Cardiac fibroblast (primary cell): ENCODE measurements at places on chromosomes 11 and 22.

GRCh38 chr11:121248496-121248895 is 44.1 kb upstream of the SC5D start:
- peak; percentile 13 for DNase-seq

DNA sequence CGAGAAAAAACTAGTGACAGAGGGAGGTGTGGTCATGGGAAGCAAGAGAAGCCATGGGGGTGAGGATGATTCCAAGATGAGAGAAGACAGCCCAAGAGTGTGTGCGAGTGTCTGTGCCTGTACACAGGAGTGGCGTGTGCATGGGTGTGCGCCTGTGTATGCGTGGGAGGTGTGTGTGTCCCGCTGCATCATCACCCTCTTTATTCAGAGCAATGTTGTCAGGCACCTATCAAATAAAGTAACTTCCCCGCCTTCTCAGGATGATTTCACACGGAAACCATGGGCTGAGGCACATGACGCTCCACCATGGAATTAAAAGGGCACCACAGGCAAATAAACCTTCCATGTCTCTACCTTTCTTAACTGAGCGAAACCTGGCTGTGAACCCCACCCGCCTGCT is 24.6 kb downstream of the MS4A10 start:
- no peak for DNase-seq

GRCh38 chr11:43736502-43737200 is 56.1 kb downstream of the HSD17B12 start:
- DNase-seq, result peak; percentile 80

DNA sequence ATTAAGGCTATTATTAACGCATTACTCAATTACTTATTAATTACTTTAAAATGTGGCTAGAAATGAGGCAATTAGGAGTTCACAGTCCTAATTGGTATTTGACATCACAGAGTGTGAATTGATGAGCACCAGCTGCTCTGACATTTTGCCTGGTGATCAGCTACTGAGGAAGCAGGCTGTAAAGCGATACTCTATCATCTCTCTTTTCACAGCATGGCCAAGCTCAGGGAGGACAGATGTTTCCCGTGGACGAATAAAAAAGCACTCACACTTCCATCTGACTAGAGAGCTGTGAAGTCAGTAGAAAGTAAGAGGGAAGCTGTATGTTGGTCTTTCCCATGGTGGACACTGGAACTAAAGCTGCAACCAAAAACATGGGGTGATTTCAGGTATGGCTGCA is 29.1 kb upstream of the SYT9 start:
- no peak for DNase-seq

DNA sequence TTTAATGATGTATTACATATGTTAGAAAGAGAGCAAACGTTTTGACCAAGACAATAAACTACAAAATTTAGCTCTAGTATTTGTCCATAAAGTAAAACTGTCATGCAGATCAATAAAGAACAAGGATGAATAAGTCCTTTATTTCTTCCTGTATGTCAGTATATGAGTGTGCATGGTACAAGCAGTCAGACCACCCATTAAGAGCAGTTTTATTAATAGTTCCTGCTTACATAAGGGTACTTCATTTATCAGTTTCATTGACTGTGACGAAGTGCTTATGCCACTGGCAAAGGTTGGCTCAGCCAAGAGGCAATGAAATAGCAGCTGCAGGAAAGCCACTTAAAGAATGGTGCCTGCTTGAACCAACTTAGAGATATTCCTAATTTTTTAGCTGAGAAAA is 913.0 kb upstream of the CNTN5 start:
- DNase-seq, result no peak

DNA sequence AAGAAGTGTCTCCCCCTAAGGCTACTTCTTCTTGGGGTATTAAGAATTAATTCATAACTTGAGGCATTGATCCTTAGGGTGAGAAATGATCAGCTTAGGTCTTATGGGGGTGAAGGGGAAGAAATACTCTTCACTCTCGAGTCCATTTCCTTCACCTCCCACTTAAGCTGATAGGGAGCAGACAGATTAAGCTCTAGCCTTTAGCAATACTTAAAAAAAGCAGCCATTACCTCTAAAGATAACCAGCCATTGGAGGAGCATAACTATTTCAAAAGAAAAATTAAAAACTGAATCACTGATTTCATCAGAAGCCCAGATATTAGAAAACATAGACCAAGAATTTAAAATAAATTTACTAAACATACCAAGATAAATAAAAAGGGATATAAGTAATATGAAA is 60.5 kb downstream of the ENTHD1 start:
- no peak for DNase-seq

DNA sequence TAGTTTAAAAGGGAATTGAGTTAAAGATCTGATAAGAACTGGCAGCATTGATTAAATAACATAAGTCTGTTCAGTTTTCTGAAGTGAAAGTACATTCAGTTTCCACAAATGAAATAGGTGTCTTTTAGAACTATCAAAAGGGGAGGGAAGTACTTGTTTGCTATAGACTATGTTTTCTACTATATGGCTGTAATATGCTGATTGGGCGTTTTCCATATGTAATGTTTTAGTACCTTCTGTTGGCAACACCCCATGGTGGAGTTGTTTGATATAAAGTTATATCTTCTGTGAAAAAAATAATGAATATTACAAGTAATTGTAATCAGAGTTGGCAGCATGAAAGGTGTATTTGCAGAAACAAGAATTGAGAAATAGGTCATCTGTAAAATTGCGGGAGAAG is 237.6 kb downstream of the JRKL start:
- no peak for DNase-seq

GRCh38 chr11:61488651-61489291 is 19.8 kb upstream of the LRRC10B start:
- DNase-seq, result peak; percentile 35

DNA sequence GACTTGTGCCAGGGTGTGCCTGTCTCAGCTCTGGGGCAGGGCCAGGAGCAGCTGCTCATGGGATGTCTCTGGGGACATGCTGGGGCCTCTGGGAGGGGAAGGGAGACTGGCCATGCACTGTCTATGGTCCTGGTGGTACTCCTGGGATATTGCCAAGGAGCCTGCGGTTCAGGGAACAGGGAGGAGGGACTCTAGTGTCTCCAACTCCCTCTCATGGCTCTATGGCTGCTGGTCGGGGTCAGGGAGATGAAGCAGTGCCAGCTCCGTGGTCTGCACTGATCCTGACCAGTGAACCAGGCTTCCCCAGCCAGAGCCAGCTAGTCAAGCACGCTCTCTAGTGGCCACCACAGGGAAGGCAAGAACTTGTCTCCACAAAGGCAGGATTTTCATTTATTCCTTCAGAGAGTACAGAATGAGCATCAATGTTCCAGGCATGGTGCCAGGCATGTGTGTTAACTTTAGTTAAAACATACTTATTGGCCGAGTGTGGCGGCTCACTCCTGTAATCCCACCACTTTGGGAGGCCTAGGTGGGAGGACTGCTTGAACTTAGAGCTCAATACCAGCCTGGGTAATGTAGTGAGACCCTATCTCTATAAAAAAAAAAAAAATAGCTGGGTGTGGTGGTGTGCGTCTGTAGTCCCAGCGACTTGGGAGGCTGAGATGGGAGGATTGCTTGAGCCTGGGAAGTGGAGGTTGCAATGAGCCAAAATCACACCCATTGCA is 2.5 kb upstream of the BEST1 start:
- peak; percentile 94 for DNase-seq

DNA sequence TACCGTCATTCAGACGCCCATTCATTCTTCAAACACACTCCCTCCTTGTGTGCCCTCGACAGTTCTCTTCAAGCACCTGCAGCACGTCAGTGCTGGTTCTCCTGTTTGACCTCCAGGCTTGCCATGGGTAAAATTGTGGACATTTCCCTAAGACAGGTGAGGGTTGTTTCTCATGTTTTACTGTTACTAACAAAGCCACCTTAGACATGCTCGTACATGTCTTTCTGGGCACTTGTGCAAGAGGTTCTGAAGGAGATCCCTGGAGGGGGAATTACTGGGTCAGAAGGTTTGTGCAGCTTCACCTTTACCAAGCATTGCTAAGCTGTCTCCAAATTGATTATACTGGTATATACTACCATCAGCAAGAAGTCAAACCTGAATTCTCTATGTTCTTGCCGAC is 189.7 kb upstream of the TMEM45B start:
- no peak for DNase-seq

GRCh38 chr11:7583248-7583647 is 69.4 kb downstream of the PPFIBP2 start:
- no peak for DNase-seq

DNA sequence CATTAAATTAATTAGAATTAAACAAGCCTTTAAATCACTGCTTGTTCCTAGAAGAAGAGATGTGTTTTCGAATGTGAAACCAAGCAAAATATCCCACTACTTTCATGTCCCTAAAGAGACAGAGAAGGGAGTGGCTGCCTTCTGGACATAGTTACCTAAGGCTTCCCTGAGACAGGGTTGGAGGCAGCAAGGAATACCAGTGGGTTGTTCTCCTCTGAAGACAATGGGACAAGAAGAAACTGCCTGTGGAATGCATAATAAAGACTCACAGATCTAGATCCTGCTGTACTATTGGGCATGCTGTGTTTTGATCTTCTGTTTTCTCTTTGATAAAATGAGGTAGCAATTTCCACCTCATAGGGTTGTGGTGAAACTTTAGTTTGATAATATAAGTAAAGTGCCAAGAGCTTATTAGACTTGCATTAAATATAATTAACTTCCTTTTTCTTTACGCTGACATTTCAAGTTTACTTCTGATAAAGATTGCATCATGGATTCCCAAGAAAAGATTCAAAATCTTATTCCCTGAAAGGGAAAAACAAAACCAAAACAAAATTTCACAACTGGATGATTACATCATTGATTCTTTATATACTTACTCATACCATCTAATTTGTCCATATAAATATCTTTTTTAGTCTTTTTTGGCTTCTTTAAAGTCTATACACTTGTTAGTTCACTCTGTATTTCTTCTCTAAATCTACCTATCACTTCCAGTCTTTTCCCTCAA is 621.3 kb downstream of the ETS1 start:
- peak; percentile 72 for DNase-seq

DNA sequence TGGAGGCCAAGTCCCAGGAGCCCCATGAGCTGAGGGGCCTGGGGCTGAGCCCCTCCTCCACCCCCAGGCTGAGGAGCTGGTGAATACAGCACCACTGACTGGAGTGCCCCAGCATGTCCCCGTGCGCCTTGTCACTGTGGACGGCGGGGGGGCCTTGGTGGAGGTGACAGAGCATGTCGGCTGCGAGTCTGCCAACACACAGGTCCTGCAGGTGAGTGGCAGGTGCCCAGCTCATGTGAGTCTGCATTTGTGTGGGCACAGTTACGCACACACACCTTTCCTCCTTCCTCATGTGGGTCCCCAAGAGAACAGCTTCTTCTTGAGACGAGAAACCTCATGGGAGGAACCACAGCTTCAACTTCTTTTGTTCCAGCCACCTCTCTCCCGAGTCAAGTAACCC is 7.7 kb downstream of the TMEM132A start:
- no peak for DNase-seq

DNA sequence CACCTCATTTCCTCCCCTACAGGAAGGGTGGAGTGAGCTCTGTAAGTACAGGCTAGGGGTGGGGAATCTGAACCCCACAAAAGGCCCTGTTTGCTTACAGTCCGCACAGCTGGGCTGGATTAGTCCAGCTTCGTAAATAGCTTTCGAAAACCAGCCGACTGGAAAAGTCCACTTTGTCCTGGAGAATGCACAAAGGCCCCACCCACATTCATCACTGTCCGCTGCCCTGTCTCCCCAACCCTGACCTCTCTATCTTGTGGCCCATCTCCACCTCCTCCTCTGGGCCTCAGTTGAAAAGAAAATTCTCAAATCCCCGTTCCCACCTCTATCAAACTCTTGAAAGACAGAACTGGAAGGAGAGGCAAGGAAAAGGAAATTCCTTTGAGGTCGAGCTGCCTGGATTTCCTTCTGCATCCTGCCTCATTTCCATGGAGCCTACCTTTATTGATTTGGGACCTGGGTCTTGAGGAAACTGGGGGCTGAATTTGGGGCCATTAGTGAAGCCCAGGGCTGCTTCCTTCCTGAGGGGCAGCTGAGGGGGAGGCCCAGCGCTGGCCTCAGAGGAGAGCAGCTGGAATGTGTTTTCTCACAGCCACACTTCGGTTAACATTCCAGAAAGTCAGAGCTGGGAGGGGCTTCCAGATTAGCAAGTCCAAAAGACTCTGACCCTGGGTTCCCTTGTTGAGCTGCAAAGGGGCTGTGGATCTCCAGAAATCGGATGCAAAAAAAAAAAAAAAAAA is 147.6 kb downstream of the FBXO7 start:
- DNase-seq, result peak; percentile 95

GRCh38 chr11:73009972-73010371 is 132.1 kb downstream of the FCHSD2 start:
- DNase-seq, result no peak

GRCh38 chr11:118194835-118195627 is 18.6 kb upstream of the SCN2B start:
- peak; percentile 64 for DNase-seq

DNA sequence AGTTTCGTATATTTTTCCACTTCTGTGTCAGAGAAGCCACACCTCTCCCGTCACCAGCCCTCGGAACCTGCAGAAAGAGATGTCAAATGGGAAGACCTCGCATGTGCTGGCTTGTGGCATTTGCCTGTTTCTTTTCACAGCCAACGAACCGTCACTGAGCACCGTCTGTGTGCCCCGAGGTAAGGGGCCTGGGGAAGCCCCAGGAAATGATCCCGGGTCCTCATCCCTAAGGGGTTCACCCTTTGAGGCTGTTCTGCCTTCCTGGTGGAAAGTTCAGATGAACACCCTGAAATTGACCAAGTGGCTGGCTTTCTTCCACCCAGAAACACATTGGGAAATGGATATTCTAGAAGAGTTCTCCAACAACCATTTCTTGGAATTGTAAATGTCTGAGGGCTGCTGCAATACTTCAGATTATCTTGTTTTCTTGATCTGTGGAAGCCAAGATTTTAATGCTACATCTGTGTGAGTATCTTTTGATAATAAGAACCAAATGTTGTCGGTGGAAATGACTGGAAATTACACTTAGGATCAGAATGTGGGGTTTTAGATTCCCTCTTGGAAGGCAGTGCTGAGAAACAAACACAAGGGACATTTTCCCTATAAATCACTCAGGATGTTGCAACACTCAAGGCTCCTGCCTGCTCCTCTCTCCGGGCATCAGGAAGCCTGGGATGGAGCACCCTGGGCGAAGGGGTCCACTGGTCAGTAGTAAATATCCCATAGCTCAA is 37.6 kb downstream of the RIBC2 start:
- peak; percentile 92 for DNase-seq

DNA sequence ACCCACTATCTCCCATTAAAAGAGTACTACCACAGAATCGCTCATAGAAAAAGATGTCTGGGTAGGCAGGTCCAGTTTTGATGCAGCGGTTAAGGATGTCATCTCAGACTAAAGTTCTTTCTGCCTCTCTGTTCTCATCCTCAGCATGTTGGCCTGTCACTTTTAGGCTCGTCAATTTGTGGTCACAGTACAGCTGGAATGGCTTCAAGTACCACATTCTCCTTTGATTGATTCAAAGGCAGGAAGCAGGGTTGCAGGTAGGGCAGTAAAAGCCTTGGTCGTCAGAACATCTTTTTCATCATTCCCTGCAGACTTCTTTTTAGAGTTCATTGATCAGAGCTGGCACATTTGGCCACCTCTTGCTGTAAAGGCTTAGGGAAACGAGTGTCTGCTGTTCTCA is 28.7 kb downstream of the SDHD start:
- no peak for DNase-seq
